ENCODE measurements at places on chromosomes 7 and 10.

DNA sequence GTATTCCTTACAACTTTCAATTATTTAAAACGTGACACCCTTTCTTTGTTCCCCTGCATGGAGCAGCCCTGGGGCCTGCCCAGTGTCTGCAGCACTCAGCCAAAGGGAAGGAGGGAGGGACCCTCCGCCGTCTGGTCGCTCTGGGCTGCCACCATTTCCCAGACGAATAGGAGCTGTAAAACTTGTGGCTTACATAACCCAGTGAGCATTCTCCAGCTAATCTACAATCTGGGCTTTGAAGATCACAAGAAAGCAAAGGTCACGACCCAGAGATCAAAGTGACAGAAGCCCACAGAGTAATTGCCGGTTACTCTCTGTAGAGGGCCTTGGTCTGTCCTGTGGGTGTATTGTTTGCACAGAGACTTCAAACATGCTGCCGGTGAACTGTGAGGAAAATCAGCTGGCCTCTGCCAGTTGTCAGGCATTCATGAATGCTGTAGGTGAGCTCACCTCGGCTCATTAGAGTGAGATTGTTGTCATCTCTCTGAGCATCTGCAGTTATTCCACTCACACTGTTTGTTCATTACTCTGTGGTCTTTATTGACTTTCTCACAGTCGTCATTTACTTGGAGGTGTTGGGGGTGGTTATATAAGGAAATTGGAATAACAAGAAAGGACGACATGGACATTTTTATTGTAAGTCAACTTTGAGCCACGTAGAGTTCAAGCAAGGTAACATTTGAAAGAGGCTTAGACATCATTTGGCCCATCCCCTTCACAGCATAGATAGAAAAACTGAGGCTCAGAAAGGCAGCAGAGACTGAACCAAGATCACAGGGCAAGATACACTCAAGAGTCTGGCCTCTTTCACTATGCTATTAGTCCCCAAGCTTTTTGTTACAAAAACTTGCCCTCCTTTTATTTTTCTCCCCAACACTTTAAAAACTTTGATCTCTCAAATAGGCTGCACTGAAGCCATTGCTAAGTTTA lies 619.8 kb downstream of the LRMDA start:
- DNase-seq = no peak

- DNase-seq = no peak
Observed at GRCh38 chr10:90723416-90724068, 134.3 kb downstream of the HTR7 start.

DNA sequence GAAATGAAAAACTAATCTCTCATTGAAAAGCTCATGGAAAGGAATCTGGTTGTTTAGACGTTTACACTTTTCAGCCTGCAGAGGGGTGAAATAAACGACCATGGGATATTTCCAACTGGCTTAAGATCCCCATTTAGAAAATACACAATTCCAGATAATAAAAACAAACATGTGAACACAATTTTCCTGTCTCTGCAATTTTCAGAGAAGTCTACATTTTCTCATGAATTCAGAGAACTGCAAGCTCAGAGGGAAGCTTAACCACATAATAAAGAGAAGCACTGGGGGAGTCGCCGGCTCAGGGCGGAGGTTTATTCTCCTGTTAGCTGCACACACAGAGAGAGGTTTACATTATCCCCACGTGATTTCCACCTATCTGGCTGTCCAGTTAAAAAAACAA lies 215.2 kb downstream of the FANK1 start:
- DNase-seq = no peak

DNA sequence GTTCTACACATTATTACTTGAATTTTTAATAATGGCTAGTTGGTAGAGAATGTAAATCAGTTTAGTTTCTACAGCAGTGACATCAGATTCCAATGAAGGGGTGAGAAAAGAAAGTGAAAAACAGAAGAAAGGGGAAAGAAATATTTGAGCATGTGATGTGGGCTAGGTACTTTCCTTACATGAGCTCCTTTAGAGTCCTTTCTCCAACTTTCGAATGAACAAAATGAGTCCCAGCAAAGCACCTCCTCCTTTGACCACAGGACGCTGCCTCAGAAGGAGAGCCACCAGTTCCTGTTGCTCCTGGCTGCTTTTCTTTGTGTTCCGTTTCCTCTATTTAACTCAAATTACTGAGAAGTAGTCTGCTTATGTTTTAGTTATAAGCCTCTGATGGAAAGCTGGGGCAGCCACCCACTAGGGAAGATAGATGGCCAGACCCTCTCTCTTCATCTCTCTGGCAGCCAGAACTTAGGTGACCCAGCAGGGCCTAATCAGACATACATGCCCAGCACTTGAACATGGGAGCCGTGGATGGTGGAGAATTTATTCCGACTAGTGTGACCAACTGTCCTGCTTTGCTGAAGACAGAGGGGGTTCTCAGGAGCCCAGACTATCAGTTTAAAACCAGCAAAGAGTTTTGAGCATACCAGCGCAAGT lies 82.4 kb upstream of the NME8 start:
- DNase-seq = no peak

- no peak for DNase-seq
Observed at GRCh38 chr7:105024734-105025133, 10.7 kb downstream of the KMT2E start.

- peak; percentile 73 for DNase-seq
Observed at GRCh38 chr10:35336084-35336831, at the start of gene CCNY. Gene CCNY (plus strand): TSS chr10:35336509. CDS start chr10:35337054, 545 bp downstream.

DNA sequence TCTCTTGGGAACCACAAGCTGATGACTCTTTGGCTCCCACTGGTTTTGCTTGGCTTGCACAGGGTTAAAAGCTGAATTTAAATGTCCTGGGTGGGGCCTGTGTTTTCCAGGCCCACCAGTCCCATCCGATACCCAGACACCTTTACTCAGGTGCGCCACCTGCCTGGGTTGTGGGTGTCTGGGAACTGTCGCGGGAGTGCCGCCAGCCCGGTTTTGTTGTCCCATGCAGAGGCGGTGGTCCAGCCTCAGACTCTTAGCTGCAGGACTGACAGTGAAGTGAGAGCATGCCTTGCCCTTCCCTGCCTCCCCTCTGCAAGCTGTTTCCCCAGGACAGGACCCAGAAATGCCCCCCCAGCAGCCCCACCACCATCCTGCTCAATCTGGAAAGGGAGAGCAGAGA lies 255.6 kb upstream of the ZNF32 start:
- no peak for DNase-seq

DNA sequence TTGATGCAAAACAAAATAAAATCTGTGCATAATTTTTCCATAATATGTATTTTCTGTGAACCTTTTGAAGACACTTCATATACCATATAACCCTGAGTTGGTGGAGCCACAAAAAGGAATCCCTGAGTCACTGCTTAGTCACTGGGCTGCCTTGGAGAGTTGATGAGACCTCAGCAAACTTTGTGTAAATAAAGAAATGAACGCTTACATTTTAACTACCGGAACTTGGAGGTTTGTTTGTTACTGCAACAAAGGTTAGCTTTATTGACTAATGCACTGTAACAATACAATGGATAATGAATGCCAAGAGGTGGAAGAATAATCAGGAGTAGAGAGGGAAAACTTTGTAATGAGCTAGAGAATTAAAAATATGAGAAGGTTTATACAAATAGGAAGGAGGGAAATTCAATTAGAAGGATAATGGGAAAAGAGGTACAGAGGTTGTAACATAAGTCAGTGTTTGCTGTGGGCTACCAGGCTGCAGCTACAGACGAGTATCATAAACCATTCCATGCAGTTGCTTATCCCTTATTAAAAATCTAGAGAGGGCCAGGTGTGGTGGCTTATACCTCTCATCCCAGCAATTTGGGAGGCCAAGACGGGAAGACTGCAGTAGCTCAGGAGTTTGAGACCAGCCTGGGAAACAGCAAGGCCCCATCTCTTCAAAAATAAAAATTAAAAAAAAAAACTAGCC lies 1042.1 kb downstream of the TYW1 start:
- no peak for DNase-seq

- DNase-seq = no peak
Observed at GRCh38 chr7:123070702-123071286, 75.3 kb upstream of the TAS2R16 start.

DNA sequence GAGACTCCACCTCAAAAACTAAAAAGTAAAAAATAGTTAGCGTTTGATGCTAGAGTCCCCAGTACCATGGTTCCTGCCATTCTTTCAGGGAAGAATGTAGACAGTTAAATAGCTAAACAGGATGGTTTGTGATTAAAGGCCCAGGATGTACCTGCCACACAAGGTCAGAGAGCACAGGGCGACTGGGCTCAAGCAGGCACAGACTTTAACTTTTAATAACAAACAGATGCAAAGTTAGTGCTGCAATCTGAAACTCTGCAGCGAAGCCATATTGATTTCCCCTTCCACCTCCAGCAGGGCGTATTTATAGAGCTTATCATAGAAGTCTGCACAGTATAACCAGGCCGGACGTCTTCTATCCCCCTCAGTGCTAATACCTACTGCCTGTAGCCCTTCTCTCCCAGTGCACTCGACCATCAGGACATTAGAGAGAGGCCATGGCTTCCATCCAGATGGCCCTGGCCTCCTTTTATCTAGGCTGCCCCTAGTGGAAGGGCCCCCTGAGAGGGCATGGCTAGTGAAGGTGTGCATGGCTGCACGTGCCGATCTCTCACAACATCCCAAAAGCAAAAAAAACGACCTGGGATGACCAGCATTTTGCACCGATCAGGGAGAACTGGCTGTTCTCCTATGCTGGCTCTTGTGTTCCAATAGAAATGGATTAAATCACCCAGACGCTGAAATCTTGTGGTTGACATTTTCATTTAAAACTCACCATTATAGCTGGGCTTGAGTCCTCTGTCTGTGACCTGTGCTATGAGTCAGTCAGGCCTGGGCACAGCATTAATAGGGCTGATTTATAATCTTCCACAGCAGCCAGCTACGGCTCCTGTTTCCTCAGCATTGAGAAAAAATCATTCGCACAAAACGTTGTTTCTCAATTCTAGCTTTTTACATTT lies 7.6 kb upstream of the BAG3 start:
- no peak for DNase-seq

GRCh38 chr7:111654343-111654742 lies 92.1 kb upstream of the IMMP2L start:
- DNase-seq = no peak

DNA sequence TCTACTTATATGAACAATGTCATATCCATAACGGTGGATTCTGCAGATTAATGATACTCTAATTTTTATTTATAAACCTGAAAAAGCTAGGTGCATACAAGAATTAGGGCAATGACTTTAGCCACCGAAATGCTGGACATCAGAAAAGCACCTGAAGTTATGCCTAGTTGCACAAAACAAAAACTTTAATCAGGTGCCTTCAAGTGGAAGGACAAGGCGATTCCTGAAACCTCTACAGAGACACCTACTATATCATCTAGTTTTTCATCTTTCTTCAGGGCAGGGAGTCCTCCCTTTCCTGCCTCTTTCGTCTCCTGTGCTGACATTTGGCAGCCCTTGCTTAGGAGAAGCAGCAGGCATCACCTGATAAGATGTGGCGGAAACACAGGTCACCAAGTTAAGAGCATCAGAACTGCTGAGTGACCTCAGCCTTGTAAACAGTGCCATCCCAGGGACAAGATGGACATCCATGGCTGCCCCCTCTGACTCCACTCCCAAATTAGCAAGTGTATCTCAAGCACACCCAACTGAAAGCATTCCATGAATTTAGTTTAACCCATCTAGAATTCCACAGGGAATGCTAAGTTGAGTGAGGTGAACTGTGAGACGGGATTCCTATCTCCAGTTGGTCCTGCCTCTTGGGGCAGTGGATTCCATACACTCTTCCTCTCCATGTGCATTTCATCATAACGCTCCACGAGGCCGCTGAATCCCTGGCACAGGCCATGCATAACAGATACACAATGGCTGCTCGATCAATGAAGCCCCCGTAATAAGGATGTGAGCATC lies 5.8 kb downstream of the ITPRIP start:
- DNase-seq = no peak

- DNase-seq = no peak
Observed at GRCh38 chr10:104337521-104337984, 712 bp downstream of the ITPRIP start.

DNA sequence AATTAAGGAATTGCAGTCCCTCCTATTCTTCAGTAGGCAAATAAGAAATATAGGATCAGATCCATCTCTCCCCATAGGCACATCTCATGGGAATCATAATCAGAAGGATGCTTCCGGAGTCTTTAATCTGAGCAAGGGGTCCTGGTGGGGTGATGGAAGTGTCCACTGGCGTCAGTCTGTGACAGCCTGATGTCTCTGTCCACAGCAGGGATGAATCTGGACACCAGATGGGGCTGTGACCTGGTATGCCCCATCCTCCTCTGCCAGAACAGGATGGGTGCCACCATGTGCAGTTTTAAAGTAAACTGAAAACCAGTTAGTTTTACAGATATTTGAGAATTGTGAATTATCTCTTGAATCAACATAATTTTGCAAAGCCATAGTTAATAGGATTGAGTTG lies 148.7 kb downstream of the C1GALT1 start:
- no peak for DNase-seq

DNA sequence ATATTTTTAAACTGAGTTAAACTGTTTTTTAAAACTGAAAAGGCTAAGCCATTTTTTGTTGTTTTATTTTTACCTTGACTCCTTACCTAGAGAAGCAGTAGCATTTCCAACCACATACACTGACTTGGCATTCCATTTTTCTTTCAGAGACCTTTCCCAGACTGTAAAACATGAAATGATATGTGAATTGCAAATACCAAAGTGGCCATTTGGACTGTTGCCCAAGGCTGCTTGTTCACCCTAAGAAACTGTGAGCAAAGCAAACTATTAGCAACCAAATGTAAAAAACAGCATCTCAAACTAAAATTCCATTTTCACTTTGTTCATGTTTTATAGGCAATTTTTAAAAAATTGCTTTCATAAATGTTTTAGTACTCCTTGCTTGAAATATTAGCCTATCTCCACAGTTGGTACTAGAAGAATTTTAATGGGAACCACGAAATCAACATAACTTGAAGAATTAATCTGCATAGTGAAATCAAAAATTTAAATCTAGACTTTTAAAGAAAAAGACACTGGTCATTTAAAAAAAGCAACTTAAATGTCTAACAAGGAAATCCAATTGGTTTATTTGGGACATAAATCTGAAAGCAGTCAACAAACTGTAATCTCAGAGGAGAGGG lies 10.8 kb downstream of the UROS start:
- no peak for DNase-seq

DNA sequence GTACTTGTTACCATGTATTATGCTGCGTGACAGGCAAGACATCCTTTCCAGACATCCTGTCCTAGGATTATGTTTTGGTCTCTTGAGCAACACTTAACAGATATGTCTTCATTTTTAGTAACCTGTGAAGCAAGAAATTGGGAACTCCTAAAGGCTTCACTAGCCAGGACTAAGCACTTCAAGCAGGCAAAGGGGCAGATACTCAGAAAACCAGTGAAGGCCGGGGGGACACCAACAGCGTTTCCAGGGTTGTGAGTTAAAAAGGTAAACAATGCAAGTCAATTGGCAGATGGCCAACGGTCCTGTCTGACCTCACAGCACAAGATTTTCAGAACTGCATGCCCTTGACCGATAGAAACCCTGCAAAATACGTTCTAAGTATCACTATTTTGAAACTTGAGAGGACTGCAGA lies 77.6 kb upstream of the SFMBT2 start:
- DNase-seq = no peak

All from hippocampal formation (tissue), 2 donors.